Bronchial epithelial cell (primary cell): ENCODE measurements at places on chromosomes 5 and 9. TPM values are rescaled to one million over a fixed set of nuclear protein-coding genes. Genes with fewer than 3 reads are reported as not detected.

- no peak for DNase-seq
These were observed 68.2 kb downstream of the PHF2 start for GRCh38 chr9:93644397-93645088.

- DNase-seq = no peak
These were observed 13.0 kb downstream of the SEPTIN8 start for GRCh38 chr5:132764051-132764450.

The TTC16 gene
- not detected in 2 replicates for total RNA-seq

The RABL6 gene
- 79.5 and 88.5 TPM in 2 replicates for total RNA-seq
